ENCODE measurements at places on chromosomes 6 and 20.

- H3K4me1 ChIP-seq, result no peaks in the 10 kb centered on the region
- no peaks in the 10 kb centered on the region for H3K27me3 ChIP-seq
- H3K4me3 ChIP-seq, result no peak overlapping the region
- H3K36me3 ChIP-seq, result no peaks in the 10 kb centered on the region
- no peak for DNase-seq
Measured at GRCh38 chr20:35586751-35587425, 28.7 kb upstream of the SPAG4 start.

GRCh38 chr6:158654498-158654897 lies 4.6 kb downstream of the SYTL3 start:
- no peak overlapping the region for H3K4me3 ChIP-seq
- H3K27ac ChIP-seq, result no peak overlapping the region
- no peaks in the 10 kb centered on the region for H3K36me3 ChIP-seq
- no peaks in the 10 kb centered on the region for H3K4me1 ChIP-seq
- DNase-seq, result no peak
- no peaks in the 10 kb centered on the region for H3K27me3 ChIP-seq

DNA sequence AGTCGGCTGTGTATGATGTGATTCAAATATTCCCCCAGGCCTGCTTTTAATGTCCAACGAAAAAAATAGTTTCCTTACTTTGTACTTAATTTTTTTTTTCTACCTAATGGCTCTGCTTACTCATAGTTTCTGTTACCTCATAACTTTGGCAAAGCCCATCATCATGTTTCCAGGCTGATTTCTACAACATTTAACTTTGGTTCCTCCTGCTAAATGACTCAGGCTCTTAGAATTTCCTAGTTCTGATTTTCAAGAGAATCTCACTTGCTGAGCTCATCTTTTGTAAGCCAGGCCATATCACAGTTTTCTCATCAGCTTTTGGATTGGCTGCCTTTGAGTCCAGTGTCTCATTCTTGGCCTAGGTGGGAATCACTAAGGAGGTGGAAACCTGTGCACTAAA lies 323.1 kb downstream of the HDGFL1 start:
- no peaks in the 10 kb centered on the region for H3K36me3 ChIP-seq
- no peak for DNase-seq
- no peaks in the 10 kb centered on the region for H3K4me1 ChIP-seq
- H3K27me3 ChIP-seq, result no peaks in the 10 kb centered on the region
- no peak overlapping the region for H3K4me3 ChIP-seq
- peak overlapping the region; percentile 82 for H3K27ac ChIP-seq

DNA sequence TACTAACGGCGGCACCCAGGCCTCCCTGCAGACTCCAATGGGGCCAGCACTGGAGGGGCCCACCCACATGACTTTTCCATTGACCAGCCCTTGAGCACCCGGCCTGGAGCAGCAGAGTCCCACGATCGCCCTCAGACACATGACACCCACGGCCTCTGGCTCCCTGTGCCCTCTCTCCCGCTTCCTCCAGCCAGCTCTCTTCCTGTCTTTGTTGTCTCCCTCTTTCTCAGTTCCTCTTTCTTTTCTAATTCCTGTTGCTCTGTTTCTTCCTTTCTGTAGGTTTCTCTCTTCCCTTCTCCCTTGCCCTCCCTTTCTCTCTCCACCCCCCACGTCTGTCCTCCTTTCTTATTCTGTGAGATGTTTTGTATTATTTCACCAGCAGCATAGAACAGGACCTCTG lies 26.1 kb upstream of the FANCE start:
- no peak for DNase-seq
- no peak overlapping the region for H3K4me3 ChIP-seq
- H3K27me3 ChIP-seq, result no peaks in the 10 kb centered on the region
- H3K4me1 ChIP-seq, result no peaks in the 10 kb centered on the region

- H3K27ac ChIP-seq, result no peak overlapping the region
- no peak for DNase-seq
- no peaks in the 10 kb centered on the region for H3K36me3 ChIP-seq
- no peaks in the 10 kb centered on the region for H3K4me1 ChIP-seq
Measured at GRCh38 chr20:22577515-22578220, 6.7 kb downstream of the FOXA2 start.

DNA sequence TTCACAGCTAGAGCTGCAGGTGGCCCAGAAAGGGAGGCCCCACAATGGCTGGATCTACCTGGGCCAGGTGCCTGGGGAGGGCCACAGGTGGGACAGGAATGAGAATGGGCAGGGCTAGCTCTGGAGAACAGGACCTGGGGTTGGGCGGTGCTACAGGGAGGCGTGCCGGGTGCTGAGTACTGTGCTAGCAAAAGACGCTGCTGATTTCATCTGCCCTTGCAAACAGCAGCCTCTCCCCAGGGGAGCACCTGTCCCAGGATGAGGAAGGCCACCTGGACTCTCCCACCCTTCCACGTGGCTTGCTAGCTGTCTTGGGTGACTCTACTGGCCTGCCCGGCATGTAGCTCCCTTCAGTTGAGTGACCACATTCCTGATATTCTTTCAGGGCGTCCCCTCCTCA lies 6.6 kb upstream of the YTHDF1 start:
- H3K4me3 ChIP-seq, result no peak overlapping the region
- no peaks in the 10 kb centered on the region for H3K36me3 ChIP-seq
- no peaks in the 10 kb centered on the region for H3K27me3 ChIP-seq
- H3K27ac ChIP-seq, result no peak overlapping the region
- DNase-seq, result no peak

DNA sequence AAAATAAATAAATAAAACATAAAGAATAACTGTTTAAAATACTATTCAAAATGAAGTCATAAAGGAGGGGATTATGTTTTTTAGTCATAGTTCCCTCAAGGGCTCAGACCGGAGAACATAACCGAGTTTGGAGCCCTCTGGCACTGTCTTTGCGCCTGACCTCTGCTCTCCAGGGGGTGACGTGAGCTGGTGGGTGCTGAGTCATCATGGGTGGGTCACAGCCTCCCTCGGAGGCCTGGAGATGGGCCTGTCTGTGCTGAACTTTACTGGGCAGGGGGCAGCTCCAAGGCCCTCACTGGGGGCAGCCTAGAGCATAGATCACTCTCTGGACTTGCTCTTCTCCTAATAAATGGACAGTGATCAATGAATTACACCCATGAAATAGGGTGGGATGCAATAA lies 3.1 kb upstream of the MAVS start:
- no peaks in the 10 kb centered on the region for H3K36me3 ChIP-seq
- no peak overlapping the region for H3K4me3 ChIP-seq
- no peak overlapping the region for H3K27ac ChIP-seq
- DNase-seq, result no peak
- no peaks in the 10 kb centered on the region for H3K4me1 ChIP-seq

- no peaks in the 10 kb centered on the region for H3K36me3 ChIP-seq
- no peaks in the 10 kb centered on the region for H3K27me3 ChIP-seq
- no peak overlapping the region for H3K27ac ChIP-seq
- no peak overlapping the region for H3K4me3 ChIP-seq
- DNase-seq, result no peak
Measured at GRCh38 chr20:43750774-43751166, 24.0 kb upstream of the GTSF1L start.

GRCh38 chr6:4563156-4563555 lies 213.0 kb upstream of the CDYL start:
- no peak overlapping the region for H3K4me3 ChIP-seq
- H3K27ac ChIP-seq, result no peak overlapping the region
- H3K36me3 ChIP-seq, result no peaks in the 10 kb centered on the region
- no peaks in the 10 kb centered on the region for H3K4me1 ChIP-seq
- H3K27me3 ChIP-seq, result no peaks in the 10 kb centered on the region

DNA sequence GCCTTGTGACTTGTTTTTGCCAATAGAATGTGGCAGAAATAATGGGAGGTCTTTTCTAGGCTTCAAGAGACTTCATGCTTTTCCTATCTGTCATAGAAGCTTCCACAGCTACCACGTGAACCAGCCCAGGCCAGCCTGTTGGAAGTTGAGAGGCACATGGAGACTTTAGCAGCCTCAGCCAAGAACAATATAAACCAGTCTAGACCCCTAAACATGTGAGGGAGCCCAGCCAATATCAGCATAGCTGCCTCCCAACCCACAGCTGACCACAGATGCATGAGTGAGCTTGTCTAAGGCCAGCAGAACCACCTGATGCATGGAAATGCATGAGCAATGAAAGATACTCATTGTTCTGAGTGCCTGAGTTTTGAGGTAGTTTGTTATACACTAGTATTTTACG lies 540.7 kb upstream of the BTBD3 start:
- no peaks in the 10 kb centered on the region for H3K27me3 ChIP-seq
- no peak for DNase-seq
- H3K4me3 ChIP-seq, result no peak overlapping the region
- no peak overlapping the region for H3K27ac ChIP-seq

GRCh38 chr6:42454428-42454791 lies 2.7 kb upstream of the TRERF1 start:
- H3K4me1 ChIP-seq, result no peaks in the 10 kb centered on the region
- H3K4me3 ChIP-seq, result no peak overlapping the region
- H3K27ac ChIP-seq, result no peak overlapping the region
- H3K27me3 ChIP-seq, result no peaks in the 10 kb centered on the region
- peak; percentile 85 for DNase-seq
- H3K36me3 ChIP-seq, result no peaks in the 10 kb centered on the region

DNA sequence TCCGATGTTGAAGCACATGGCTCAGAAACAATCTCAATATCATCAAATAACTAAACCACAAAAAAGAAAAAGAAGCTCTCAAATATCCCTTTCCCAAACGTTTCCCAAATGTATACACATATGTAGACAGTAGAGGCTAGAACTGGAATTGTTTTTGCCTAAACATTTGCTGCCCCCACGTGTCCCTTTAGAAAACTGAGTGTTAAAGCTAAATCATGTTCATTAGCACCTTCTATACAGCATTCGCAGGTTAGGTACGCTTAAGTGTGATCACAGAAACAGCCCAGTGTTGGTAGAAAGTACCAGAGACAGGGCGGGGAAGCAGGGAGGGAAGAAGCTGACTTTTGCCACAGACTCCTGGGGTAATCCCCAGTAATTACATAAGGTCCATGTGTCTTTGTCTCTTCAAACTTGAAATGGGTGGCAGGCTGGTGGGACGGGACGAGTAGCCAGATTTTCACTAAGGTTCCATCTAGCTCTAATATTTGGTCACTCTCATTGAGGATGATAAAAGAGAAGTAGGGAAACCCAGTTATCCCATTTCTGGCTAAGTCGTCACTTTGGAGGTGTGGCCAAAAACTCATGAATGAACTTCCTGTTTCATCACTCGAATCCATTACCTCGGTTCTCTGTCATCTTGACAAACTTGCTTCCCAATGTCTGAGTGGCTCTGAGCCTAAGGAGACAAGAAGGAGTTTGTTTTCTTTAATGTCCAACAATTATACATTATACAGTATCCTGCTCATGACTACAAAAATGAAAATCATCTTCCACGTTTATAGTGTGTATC lies 15.0 kb upstream of the TFAP2A start:
- DNase-seq, result no peak
- no peaks in the 10 kb centered on the region for H3K27me3 ChIP-seq
- H3K27ac ChIP-seq, result no peak overlapping the region
- no peaks in the 10 kb centered on the region for H3K4me1 ChIP-seq

DNA sequence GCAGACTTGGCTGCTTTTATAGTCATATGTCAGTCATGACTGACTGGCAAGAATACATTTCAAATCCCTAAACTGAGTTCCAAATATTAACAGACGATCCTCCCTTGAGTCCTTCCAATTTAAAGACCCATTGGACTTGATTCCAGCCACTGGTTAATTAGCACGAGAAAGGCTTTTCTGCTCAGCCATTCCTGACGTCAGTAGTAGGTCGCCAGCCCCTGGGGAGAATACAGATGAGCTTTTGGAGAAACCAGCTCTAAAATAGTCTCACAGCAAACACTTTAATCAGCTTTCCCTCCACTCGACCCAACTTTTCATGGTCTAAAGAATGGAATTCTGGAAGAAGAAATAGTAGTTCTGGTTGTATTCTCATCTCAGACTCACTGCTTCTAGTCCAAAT lies 91.6 kb downstream of the SLC22A3 start:
- H3K36me3 ChIP-seq, result peaks cover 9% of the 10 kb centered on the region
- no peaks in the 10 kb centered on the region for H3K27me3 ChIP-seq
- no peak overlapping the region for H3K4me3 ChIP-seq

DNA sequence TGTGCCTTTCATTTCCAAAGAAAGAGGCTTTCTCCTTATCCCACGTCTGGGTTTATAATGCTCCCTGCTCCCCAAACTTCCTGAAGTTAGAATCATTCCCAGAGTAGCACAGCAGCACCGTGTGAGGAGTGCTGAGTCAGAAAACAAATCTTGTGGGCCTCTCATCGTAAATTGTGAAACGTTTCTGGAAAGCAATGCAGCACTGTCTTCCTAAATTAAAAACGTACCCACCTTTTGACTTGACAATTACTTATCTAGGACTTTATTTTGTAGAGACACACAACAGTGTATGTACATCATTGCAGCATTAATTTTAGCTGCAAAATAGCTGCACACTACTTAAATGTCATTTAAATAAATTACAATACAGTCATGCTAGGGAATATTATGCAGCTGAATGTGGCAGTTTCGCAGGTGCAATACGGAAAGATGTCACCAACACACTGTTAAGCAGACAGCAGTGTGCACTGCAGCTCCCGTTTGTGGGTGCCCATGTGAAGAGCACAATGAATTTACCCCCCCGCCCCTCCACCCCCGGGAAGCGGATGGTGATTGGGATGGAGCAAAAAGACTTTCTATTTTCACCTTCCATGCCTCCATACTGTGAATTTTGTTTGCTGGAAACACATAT lies 30.8 kb downstream of the RRBP1 start:
- peak; percentile 50 for DNase-seq
- no peaks in the 10 kb centered on the region for H3K4me1 ChIP-seq
- no peak overlapping the region for H3K27ac ChIP-seq

DNA sequence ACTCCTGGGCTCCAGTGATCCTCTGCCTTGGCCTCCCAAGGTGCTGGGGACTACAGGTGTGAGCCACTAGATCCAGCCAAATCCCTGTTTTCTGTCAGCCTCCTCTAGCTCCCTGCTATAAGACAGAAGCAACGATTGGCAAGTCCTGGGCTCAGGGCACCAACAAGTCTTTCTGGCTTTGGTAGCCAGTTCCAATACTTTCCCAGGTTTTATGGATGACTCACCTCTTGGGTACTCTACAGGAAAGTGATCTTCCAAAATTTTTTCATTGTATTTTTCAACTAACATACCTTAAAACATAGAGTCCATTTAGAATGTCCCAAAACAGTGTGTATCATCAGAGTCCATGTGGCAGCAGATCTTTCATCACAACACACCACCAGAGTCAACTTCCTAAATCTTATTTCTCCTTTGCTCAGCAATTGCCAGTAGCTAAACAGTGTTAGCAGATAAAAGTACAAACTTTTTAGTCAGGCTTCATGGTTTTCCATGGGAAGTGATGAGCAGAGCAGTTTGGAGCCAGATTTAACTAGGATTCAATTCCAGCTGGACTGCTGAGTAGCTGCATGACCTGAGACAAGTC lies 13.3 kb downstream of the GABBR1 start:
- no peaks in the 10 kb centered on the region for H3K4me1 ChIP-seq
- DNase-seq, result no peak
- no peak overlapping the region for H3K4me3 ChIP-seq

GRCh38 chr20:38471987-38472512 lies 593 bp upstream of the RALGAPB start:
- peak overlapping the region; percentile 72 for H3K27ac ChIP-seq
- no peaks in the 10 kb centered on the region for H3K4me1 ChIP-seq
- no peaks in the 10 kb centered on the region for H3K36me3 ChIP-seq
- H3K4me3 ChIP-seq, result peak overlapping the region; percentile 65
- no peak for DNase-seq

GRCh38 chr6:129105035-129105434 lies 222.1 kb downstream of the LAMA2 start:
- no peak for DNase-seq
- no peaks in the 10 kb centered on the region for H3K36me3 ChIP-seq
- no peak overlapping the region for H3K4me3 ChIP-seq
- no peaks in the 10 kb centered on the region for H3K27me3 ChIP-seq
- no peaks in the 10 kb centered on the region for H3K4me1 ChIP-seq

GRCh38 chr20:21235484-21236445 lies 67.4 kb upstream of the XRN2 start:
- H3K4me1 ChIP-seq, result no peaks in the 10 kb centered on the region
- H3K4me3 ChIP-seq, result no peak overlapping the region
- H3K36me3 ChIP-seq, result peaks cover 3% of the 10 kb centered on the region
- DNase-seq, result peak; percentile 56
- no peaks in the 10 kb centered on the region for H3K27me3 ChIP-seq
- no peak overlapping the region for H3K27ac ChIP-seq

All from aorta (tissue), 5 donors.